ENCODE measurements at places on chromosomes 7 and 10.

DNA sequence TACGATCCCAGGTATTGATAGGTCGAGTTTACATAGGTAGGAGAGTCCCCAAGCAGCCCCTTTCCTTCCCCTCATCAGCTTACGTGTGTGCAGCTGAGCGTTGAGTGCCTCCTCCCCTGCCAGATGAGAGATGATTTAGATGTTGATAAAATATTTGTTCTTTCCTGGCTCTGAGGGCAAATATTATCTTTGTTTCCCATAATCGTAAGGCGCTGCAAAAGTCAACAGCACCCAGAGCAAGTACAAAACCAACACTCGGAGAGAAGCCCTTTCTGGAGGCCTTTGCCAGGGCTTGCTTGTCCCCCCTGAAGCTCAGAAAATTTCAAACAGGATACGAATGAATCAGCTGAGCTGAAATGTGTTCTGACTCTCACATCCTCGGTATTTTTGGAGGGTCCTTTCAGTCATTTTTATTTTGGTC, 683.2 kb downstream of the LRMDA start:
- no peak for DNase-seq

GRCh38 chr10:49053053-49053997, 62.0 kb downstream of the VSTM4 start:
- DNase-seq: no peak

GRCh38 chr7:96998744-96999143, 6.6 kb upstream of the DLX6 start:
- no peak for DNase-seq

- DNase-seq: no peak
Observed at GRCh38 chr10:127195571-127196281, 665 bp downstream of the INSYN2A start.

DNA sequence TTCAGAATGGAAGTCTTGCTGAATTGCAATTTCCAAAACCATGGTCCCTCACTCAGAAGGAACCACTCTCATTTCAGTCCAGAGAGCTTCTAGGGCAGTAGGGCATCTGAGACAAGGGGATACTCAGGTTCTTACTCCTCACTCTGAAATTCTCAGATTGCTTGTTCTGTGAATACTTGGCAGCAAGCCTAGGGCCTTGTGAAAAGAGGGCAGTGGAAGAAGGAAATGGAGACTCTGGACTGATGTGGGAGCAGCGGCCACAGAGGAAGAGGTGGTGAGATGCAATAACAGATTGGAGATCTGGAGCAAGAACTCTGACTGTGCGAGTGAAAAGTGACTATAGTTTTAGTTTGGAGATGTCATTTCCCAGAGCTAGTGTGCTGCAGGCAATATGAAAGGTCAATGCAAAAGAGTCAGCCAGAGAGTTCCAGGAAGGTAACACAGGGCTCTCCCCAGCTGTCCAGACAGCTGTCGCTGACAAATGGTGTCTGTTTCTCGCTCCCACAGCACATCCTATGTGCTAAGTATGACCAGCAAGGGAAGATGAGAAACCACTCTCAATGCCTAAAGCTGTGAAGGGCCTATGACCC, 291.6 kb upstream of the KIAA1217 start:
- DNase-seq: no peak

DNA sequence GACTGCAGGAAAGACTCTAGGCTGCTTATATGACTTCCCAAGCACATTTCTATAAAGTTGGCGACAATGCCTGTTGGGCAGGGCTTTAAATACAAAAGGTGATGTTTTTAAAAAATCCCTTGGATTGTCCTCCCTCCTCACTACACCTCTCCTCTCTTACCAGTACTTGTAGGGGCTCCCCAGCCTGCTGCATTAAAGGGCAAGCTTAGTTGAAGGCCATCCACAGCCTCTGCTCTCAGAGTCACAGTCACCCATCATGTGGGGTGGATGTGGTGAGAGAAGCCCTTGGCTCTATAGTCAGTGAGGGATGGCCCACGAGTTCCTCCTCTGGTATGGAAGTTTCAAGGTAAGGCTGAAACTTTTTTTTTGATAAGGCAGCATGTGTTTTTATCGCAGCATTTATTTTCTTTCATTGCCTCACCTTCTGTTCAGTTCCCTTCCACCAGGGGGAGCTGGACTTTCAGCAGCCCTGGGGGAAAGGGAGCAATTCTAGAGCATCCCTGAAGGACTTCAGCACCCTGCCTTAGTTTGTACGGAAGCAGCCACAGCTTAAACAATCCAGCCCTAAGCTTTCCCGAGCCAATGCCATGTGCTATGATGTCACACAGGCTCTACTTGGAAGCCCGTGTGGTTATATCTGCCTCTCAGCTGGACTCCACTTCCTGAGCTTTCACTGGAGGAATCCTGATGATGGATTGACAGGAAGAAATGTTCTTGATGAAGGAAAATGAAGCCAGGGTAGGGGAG, 131.9 kb downstream of the CALCR start:
- peak; percentile 38 for DNase-seq

DNA sequence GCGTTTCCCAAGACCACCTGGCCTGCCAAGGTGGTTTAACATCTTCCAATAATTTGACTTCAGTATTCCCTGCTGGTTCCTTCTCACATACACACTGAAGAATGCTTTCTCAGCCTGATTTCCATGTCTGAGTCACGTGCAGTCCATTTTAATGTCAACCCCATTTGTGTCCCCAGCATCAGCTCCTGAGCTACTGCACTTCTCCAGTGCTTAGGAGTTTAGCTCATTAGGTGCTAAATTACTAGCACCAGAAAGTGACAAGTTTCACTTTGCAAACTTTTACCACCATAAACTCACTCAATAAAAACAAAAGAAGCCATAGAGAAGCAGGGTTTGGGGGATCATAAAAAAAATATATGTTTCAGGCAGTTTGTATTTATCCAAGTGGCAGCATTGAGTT, 279.3 kb upstream of the SORCS1 start:
- DNase-seq: no peak

- no peak for DNase-seq
Observed at GRCh38 chr7:142131439-142132185, 20.1 kb downstream of the MGAM2 start.

GRCh38 chr7:90111-91063, 102.0 kb upstream of the FAM20C start:
- DNase-seq: peak; percentile 77

DNA sequence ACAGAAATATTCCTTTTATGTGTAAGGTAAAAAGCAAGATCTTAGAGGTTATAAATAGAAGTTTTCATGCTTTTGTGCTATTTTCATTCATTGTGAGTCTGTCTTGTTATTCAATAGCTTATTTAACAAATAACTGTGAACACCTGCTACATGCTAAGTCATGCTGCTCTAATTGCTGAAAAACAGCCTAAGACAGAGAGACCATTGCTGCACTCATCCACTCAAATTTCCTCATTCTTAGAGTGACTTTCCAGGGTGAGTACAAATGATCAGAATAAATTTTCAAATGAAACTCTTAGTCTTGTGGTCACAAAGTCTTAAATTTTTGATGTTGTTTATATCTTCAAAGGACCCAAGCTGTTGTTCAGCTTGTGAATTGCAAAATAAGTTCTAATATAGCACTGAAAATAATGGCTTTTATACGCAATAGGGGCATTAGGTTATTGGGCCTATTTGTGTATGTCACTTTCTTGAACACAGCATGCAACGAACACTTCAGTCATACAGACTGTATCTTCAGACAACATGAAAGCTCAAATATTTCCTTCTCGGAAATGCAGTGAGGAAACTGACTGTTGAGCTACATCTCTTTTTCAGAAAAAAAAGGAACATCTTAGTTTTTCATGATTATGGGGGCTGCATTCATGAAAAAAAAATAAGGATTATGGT, 247.9 kb upstream of the PCDH15 start:
- no peak for DNase-seq

- DNase-seq: no peak
Observed at GRCh38 chr7:43302211-43302711, 189.8 kb downstream of the HECW1 start.

GRCh38 chr10:118698421-118698820, 56.3 kb downstream of the CACUL1 start:
- peak; percentile 7 for DNase-seq

- no peak for DNase-seq
Observed at GRCh38 chr10:60260321-60260720, 129.4 kb downstream of the ANK3 start.

DNA sequence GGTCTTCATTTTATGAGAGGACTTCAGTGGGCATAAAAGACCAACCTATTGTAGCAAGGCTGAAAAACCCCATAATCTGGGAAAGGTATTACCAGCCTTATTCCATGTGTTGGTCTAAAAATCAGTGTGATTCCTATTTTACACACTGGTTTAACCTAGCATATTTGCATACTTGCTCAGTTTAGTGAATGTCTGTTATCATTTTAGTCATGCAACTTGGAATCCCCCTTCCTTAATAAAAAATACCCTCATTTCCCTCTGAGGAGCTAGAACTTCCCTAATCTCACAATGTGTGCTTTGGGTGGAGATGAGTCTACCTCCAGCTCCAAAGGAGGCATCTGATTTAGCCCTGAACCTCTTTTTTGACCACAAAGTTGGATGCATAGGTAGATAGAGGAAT, 312.8 kb upstream of the SORCS1 start:
- DNase-seq: no peak

- DNase-seq: no peak
Observed at GRCh38 chr7:94375691-94376090, 19.0 kb upstream of the COL1A2 start.

DNA sequence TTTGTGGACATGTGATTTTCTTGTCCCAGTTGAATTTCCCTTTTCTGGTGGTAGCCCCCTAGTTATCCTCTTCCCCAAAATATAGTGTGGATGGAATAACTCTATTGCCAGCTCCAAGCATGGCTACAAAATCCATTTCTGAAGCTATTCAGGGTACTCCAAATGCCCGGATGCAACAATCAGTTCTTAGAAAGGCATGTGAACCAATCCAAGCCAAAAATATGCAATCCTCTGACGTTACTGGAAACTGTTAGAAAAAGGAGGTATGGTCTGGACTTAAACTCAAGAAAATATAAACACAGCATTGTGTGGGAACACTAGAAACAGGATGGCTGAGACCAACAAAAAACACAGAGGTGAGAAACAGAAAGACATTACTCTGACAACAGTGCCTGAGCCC, 347.0 kb downstream of the GPAM start:
- DNase-seq: no peak

DNA sequence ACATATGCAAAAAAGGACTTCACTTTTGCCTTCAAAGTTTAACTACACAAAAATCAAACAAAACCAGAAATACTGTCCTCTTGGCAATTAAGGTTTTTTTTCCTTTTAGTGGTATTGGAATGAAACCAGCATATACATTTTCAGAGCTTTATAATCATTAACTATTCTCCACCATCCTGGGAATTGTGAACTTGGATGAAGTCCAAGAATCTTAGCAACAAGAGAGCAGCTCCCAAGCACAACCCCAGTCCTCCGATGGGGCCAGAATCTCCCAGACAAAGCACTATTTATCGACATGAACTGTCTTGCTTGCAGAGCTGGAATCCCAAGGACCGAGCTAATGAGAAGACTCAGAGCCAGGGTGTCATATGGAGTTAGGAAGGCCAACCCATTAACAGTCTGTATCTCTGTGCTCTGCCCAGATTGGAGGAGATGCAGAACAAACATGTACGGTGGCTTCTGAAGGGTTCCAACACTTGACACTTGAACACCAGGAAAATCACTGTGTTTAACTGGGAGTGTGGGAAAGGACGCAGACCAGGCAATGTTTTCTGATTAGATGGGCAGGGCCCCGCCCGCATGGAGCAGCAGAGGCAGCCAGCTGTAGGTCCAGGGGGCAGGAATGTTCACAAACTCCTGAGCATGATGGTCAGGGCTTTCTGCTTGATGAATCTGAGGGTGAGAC, 35.5 kb downstream of the PPP1R3C start:
- DNase-seq: no peak

DNA sequence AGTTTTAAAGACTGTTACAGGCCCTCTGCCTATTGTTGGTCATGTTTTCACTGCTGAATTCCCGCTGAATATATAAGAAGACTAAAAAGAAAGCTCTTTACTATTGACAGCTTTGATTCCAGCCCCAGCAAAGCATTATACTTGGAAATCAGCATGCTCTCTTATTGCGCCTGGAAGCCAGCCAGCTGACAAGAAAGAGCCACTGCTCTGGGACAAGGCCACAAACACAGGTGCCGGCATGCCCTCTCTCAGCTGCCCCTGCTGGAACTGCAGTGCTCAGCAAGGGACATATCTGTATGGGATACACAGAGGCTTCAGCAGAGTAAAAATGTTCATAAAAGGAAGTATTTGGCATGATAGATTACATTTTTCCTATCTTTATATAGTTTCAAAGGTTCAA, 523.9 kb downstream of the ADRA2A start:
- no peak for DNase-seq

DNA sequence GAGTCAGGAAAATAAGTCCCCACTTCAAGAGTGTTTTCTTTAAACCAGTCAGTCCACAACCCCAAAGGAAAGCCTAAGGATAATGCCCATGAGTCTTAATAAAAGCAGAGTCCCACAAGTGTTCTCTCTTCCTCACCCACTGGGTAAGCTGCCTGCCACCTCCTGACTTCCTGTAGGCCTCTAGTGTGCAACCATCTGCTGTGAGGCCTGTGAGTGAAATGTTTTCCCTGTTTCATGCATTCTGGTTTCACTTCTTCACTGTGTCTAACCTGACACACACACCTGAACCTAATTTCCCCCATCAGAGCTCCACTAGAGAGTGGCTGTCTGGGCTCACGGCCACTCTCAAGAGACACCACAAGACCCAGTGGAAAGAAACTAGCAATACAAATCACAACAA, 38.9 kb upstream of the GDF10 start:
- peak; percentile 23 for DNase-seq

- DNase-seq: peak; percentile 69
Observed at GRCh38 chr7:142478479-142479220, 220.8 kb upstream of the PRSS58 start.

GRCh38 chr7:133619491-133619890, 366.6 kb downstream of the EXOC4 start:
- no peak for DNase-seq

DNA sequence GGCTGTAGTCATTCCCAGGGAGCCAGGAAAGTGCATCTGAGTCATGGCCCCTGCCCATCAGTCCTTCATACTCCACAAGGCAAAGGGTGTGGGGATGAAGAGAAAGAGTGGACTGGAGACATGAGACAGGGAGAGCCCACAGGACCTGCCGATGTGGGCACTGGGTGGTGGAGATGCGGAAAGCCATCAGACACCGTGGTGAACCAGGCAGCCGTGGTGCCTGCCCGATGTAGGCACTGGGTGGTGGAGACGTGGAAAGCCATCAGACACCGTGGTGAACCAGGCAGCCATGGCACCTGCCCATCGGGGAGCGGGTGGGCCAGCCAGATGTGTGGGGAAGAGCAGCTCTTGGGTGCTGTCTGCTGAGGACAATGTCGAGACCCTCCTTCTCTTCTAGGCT, 58.6 kb downstream of the AFAP1L2 start:
- DNase-seq: no peak

GRCh38 chr10:128924918-128925317, 542.1 kb upstream of the MGMT start:
- no peak for DNase-seq

GRCh38 chr10:61223576-61223975, 229.6 kb downstream of the TMEM26 start:
- no peak for DNase-seq

Measured in inflammatory macrophage (primary cell).